NCI-H748 treated with DMSO at 0.1 percent for 48 hours (cell line): ENCODE measurements at places on chromosomes 12 and 14.

DNA sequence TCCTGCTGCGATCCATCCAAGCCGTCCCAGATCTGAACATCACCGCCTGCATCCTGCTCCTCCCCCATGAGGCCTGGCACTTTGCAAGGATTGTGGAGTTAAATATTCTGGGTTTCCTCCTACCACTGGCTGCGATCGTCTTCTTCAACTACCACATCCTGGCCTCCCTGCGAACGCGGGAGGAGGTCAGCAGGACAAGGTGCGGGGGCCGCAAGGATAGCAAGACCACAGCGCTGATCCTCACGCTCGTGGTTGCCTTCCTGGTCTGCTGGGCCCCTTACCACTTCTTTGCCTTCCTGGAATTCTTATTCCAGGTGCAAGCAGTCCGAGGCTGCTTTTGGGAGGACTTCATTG is 8.2 kb downstream of the BDKRB1 start:
- no peak for DNase-seq

- DNase-seq = no peak
Measured at GRCh38 chr12:130881046-130881445, 9.2 kb downstream of the RAN start.

DNA sequence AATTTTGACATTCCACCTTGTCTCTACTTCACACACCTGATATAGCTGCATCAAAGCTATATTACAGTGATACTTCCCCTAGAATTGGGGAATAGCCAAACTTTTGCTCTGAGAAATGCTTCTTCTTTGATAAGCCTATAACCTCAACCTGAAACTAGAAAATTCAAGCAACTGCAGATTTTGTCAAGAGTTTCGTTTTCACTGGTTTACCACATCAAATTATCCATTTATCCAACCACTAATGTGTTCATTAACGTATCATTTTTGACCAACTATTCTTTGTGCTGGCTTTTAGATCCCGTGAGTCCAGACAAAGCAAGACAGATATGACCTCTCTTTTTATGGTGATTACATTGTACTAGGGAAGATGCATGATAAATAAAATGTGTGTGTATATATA is 13.5 kb upstream of the TAS2R46 start:
- no peak for DNase-seq

- DNase-seq = no peak
Measured at GRCh38 chr12:29278673-29279420, 102.1 kb downstream of the ERGIC2 start.

GRCh38 chr14:91299121-91300115 is 54.9 kb upstream of the GPR68 start:
- no peak for DNase-seq

GRCh38 chr14:103314496-103315277 is 19.4 kb upstream of the EIF5 start:
- DNase-seq = no peak

DNA sequence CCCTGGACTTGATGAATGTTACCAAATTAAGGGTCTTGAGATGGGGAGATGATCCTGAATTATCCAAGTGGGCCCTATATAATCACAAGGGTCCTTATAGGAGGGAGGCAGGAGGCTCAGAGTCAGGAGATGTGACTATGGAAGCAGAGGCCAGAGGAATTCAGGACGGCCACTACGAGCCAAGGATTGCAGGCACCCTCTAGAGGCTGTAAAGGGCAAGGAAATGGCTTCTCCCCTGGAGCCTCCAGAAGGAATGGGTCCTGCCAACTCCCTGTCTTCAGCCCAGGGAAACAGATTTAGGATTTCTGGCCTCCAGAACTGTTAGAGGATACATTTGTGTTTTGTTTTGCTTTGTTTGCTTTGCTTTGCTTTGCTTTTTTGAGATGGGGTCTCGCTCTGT is 8.8 kb downstream of the BDKRB1 start:
- DNase-seq = no peak

DNA sequence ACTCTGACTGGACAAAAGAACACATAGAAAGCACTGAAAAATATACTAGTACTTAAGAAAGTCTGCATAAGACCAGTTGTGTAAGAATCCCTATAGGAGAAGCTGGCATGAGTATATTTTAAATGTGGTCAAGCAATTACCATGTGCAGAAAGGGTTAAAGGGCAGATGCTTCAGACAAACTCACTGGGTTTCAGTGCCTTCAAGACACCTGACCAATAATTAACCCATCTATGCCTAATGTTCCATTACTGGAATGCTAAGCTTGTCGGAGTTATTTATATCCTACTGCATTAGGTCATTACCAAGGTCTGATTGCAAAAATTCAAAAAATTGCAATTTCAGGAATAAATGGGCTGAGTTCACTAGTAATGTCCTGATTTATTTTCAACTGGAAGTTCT is 41.3 kb downstream of the HNRNPC start:
- DNase-seq = no peak

GRCh38 chr14:20610002-20610765 is 19.0 kb upstream of the RNASE12 start:
- DNase-seq = peak; percentile 78

GRCh38 chr12:9039397-9039977 is 50.1 kb downstream of the KLRG1 start:
- DNase-seq = peak; percentile 38

DNA sequence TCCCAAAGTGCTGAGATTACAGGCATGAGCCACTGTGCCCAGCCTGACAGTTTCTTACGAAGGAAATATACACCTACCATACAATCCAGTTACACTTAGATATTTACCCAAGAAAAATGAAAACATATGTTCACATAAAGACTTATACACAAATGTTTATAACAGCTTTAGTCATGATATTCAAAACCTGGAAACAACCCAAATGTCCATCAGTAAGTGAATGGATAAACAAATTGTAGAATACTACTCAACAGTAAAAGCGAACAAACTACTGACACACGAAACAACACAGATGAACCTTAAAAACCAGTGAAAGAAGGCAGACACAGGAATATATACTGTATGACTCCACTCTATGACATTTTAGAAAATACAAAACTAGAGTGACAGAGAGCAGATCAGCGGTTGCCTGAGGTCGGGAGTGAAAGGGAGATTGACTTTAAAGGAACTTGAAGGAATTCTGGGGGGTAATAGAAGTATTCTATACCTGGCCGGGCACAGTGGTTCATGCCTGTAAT is 83.6 kb downstream of the SPRING1 start:
- DNase-seq = no peak

DNA sequence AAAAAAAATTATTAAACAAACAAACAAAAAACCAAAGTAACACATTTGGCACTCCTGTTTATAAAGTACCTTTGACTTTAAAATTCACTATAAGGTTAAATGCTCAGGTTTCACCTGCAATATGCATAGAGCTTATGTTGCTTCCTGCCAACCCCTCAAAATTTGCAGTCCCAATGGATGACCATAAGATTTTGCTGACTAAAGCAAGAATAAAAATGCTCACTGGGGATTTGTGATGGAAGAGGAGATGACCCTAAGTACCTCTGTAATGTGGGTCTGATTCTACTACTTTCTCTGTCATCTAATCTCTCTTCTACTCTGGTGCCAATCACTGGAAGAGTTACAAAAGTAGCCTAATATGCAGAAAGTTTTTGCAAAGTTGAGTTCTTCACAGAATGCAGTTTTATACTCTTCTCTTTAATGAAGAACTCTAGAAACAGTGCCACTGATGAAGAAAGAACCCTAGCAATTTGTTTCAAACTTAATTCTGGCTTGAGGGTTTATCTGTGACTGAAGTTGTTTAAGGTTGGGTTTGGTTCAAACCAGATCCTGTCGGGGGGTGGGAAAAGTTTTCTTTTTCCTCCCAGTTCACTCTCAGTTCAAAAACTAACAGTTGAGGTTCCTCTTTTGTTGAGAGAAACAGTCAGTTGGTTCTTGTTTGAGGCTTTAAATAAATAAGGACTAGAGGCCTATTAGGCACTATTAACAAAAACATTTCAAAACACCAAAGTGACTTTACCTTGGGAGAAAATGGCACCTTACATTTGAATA is 10.9 kb downstream of the WASHC3 start:
- no peak for DNase-seq

DNA sequence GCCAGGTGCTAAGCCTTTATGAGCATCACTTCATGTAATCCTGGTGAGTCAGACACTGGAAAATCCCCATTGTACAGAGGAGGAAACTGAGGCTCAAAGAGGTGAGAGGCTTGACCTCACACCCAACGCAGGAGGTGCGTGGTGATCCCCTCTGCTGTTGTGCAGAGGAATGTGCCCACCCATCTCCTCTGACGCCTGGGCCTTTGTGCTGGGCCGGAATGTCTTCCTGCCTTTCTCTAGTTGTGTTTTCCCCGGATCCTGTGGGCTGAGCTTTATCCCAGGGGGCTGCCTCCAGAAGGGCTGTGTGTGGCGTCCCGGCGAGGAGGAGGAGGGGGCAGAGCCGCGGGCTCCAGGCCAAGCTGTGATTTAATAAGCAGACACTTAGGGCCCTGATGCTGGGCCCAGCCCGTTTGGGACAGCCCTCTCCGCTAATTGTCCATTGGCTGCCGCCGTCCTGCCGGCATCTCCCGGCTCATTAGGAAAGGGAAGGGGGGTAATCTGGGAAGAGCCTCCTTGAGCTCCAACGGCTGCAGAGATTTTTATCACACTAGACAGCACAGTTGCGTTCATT is 653.6 kb downstream of the MED13L start:
- no peak for DNase-seq

DNA sequence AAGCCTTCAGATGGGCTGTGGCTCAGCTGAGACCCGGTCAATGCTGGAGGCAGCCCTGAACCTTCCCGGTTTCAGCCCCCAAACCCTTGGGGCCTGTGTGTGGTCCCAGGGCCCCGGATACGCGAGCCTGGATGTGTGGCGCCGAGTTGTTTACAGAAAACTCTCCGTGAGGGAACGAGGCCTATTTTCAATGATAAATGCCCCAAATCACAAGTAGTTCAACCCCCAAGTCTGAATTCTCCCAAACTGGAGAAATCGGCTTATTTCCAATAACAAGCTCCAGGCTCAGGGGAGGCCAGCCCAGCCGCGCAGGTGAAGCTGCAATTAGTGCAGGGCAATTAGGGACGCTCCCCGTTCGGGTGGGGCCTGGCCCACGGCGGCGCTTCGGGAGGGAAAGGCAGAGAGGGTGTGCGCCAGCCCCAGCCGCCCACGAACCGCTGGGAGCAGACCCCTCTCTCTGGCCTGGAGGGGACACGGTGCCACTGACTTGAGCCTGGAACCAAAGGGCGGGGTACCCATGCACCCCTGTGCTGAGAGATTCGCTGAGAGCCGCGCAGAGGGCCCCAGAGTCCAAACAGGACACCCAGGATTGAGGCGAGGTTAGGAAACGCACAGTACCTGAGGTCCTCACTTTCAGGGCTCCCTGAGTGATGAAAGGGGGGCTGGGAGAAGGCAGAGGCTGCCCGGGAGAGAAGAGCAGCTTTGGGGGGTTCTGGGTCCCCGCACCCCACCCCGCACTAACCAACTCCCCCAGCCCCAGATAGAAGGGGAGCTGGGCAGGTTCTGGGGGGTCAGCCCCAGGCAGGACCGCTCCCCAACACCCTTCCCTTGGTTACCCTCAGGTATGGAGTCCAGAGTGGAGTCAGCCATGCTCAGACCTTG is 14.2 kb upstream of the ANKRD9 start:
- DNase-seq = peak; percentile 59

- DNase-seq = no peak
Measured at GRCh38 chr12:93886533-93887511, 209.6 kb downstream of the CRADD start.

DNA sequence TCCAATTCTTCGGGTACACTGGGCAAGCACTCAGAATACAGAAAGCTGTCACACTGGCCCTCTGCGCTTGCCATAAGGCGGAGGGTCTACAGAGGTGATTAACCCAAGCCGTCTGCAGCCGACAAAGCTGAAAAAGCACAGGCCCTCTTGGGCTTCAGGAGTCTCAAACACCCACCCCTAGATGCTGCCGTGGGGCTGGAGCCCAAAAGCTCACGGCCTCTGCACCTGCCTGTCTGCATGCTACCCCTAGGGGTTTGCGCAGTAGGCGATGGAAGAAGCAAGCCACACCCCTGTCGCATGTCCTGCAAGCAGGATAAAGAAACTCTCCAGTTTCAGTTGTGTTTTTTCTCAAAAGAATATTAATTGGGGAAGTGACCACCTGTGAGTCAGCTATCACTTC is 118.8 kb upstream of the PLEKHA5 start:
- DNase-seq = no peak

DNA sequence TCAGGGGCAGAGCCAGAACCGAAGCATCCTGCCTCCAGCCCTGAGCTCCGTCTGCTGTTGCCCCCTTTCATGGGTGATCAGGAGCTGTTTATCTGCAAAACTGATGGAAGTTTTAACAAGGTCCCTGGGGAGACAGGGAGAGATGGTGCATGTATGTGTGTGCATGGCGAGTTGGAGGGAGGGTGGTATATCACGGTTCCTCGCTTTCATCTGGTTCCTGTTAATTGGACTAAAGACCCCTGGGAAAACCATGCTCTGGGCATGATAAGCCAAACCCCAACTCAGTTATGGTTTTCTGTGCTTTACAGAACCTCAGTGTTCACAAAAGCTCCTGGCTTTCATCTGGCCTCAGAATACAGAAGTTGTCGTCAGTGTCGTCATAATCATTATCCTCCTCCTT is 133.6 kb downstream of the KSR2 start:
- no peak for DNase-seq

DNA sequence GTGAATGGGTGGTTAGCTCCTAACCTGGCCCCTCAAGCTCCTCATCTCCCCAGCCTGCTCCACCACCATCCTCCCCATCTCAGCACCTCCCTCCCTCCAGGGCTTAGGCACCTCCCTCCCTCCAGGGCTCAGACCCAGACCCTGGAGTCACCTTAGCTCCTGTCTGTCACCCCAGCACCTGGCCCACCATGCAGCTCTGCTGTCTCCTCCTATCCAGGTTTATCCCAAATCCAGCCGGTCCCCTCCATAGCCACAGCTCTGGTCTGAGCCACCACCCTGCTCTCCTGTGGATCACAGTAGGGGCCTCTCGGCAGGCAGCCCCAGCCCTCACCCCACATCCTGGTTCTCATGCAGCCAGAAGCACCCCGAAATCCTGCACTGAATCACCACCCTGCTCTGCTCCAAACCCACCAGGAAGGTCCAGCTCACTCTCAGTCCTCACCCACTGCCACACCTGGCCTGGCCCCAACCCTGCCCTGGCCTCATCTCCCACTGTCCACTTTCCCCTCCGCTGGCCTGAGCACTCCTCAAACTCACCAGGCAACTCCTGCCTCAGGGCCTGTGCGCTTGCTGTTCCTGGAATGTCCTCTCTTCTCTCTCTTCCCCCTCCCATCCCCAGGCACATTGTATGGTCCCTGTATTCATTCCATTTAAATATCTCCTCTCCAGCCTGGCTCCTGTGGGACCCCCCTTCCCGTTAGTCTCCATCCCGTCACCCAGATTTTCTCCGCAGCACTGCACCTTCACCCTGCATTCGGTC is 62.6 kb downstream of the DIO3 start:
- DNase-seq = no peak

DNA sequence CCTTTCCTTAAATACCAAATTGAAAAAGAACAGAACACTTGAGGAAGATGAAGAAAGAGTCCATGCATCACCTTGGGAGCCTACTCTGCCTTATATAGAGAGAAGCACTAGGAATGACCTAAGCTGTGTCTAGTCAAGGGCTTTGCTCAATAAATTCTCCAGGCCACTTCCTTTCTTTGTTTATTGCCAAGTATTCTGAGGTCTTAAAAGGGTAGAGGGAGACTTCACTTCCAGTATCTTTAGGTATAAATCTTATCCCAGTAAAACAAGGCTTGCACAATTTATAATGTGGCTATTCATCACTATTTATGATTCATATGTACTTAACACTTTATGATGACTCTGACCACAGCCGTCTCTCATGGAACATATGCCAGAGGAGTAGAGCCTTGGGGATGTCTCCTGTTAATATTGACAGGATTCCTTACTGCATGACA is 85.1 kb upstream of the ARHGAP5 start:
- DNase-seq = no peak
